Right hindlimb (tissue), 1 donor: ENCODE measurements at places on chromosomes 12 and 14.
A peak's percentile ranks its signal among the peaks of the same experiment; 100 is the strongest.

DNA sequence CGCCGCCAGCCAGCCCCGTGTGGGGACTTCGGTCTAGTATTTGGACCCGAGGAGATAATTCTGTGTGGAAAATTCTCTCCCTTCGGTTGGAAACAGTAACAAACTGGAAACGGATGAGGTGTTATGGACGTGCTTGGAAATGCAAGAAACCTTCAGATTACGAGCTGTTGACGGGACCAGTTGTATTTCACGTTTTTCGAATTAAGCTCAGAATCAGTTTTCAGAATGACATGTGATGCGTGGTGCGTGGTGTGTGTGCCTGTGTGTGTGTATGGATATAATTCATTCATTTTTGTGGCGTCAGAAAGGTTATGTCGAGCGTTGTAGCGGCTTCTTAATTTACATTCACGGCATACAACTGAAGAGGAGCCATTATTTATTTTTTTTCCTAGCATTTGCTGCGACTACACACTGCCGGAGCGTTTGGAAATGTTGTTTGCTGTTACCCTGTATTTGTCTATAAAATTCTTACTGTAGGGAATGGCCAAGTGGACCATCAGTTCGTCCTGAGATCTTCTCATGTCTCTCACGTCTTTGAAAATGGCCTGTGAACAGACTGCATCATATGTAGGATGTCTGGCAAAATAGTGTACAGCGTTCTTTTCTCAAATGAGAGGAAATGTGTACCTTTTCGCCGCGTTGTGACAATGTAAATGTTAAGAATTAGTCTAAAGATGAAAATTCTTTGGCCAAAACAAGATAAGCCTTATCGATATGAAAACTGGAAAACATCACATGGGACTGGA, 1.3 kb downstream of the TRAF3 start:
- DNase-seq, result peak; percentile 32

DNA sequence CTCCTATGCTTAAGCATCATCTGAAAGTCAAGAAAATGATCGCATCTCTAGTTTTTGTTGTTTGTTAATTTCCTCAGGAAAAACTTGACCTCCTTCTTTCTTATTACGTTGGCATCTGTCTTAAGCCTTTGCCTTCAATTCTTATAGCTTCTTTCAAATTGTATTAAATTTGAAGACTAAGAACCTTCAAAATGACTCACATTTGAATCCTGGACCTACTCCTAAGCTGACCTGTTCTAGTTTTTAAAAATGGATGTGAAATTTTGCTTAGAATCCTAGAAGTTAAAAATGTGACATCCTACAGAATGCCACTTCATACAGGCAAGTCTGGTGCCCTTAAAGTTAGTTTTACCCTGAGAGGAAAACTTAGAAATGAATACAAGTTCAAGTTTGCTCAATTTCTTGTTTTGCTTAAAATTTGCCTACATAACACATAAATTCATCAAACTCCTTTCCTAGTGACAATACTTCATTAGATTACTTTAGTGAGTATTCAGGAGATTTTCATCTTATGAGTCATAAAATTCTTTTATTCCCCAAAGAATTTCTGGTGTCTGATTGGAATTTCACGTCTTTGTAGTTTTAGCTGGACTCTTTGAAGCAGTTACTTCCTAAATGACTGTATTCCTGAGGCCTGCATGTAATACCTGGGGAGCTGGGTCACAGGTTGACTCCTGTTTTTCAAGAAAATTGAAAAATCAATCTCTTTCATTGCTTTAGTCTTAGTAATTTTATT, 152.3 kb downstream of the MSRB3 start:
- no peak for DNase-seq

GRCh38 chr14:95024380-95024779, 132.9 kb downstream of the DICER1 start:
- no peak for DNase-seq

DNA sequence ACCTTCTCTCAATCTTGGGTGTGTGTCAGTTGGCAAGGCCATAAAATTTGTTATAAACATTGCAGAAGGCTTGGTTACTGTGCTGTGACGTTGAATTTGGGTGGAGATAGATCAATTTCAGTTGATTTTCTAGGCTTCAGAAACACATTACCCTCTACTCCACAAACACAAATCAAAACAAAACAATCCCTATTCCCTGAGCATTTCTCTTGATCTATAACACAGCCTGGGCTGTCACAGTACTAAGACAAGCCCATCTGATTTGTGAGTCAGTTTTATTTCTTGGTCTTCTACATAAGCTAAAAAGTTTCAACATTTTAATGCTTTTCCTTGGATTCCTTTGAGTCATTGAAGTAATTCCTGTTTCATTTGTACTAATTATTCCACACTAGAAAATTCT, 79.8 kb downstream of the PTPN11 start:
- no peak for DNase-seq

DNA sequence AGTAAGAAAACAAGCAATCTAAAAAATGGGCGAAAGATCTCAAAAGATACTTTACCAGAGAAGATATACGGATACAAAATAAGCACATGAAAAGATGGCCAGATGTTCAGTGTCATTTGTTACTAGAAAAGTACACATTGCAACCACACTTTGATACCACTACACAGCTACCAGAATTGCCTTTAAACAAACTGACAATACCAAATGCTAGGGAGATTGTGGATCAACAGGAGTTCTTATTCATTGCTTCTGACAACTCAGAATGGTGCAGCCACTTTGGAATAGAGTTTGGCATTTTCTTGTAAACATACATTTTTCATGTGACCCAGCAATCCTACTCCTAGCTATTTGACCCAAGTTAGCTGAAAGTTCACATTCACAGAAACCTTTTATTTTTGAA, 136.3 kb downstream of the FUT8 start:
- DNase-seq, result no peak

- DNase-seq, result no peak
These were observed 70.7 kb downstream of the SUSD6 start for GRCh38 chr14:69682136-69682535.

DNA sequence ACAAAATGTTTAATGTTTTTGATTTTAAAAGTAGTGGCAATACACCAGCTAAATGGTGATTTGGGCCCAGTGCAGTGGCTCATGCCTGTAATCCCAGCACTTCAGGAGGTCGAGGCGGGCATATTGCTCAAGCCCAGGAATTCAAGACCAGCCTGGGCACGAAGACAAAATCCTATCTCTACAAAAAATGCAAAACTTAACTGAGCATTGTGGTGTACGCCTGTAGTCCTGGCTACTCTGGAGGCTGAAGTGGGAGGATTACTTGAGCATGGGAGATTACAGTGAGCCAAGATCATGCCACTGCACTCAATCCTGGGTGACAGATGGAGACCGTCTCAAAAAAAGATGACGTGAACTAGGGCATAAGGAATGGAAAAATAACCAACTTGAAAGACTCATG, 4.7 kb downstream of the RPL36AL start:
- DNase-seq, result no peak

DNA sequence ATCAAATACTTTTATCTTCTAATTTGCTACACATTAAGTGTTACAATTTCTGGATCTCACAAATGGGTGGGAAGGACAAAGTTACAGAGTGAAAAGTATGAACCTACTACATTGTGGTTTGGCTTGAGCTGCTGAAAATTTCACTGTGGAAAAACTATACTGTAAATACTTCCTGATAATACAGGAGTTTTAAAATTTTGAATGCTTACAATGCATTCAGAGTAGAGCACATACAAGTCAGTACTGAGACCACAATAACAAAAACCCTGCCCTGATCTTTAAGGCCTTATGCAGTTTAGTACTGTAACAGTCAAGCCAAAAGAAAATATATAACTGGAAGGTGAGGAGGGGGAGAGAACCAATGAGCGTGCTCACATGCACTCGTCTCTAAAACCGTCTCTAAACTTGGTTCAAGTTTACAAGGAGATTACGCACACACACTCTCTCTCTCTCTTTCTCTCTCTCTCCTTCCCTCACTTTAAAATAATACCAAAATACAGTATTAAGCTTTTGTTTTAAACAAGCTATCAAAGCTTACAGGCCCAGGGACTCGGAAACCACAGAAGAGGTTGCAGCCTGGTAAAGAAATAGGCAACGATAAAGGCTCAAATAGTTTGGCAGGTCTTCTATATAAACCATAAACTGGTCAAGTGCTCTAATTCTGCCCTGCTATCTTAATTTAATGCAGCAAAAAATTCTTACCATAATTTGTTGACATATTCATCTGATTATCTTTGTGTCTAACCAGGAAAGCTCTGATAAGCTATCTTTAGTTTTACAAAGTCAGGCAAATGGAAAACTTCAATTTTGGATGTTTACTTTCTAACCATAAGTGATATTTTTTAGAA, 58.0 kb downstream of the ATF7 start:
- DNase-seq, result no peak

DNA sequence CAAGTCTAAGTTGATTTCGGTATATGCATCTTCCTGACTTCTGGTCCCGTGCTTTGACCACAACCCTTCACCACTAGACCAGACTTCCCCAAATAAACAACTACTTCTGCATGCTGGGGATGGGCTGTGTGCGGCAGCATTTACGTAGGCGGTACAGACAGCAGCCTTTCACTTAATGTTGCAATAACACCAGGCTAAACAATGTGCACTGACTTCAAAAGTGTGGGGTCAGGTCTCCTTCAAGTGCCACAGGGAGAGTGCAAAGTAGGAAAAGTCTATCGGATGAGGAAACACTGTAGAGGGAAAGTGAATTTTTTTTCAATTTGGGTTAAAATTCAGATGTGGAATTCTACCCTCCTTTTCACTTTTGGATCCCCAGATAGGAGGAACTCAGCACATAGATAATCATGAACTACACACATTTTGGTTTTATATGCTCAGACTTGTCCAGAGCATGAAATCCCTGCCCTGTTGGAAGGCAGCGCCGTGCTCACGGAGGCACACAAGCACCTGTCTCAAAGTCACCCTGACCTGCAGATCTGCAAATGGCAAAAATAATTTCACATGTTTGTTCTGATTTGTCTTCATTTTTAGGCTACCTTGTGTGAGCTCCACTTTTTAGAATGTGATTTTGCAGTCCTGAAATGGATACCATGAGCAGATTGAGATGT, 3.6 kb upstream of the FOS start:
- peak; percentile 49 for DNase-seq

DNA sequence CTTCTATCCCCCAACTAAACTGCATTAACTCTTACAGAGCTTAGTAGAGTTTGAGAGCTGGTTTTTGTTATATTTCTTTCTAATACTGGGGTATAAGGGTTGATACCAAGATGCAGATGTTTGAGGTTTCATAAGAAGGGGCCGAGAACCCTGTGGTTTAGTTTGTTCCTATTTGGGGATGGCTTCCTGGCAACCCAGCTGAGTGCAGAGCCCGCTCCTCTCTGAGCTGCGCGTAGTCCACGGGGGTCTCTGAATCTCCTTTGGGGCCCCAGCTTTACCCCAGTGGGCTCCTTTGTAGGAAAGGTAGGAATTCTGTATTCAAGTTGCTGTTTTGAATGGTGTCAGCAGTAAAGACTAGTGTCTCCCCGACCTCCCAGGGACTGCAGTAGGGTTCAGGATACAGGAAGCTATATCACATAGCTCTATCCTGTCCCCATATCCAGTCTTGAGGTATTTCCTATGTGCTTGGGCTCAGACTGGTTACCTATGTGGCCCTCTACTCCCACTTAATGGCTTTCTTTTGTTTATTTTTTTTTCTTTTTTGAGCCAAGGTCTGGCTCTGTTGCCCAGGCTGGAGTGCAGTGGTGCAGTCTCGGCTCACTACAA, 25.4 kb downstream of the PLXNC1 start:
- DNase-seq, result no peak

GRCh38 chr14:36207500-36207899, 31.0 kb upstream of the PTCSC3 start:
- no peak for DNase-seq

DNA sequence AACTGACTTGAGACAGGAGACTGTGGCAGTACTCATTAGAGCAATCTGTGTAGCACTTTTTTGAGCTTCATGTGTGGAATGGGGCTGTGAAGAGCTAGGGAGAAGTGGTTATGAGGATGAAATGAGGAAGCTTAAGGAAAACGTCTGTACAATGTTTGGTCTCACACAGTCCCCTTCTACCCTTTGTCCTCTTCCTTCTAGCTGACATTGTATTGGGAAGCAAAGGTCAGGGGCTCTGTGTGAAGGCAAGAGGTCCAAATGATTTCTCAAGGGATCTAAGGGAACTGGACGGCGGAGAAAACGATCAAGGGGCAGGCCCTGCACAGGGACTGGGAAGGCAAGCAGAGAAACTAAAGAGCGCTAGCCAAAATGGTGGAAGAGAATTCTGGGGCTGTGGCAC, 13.1 kb upstream of the CIPC start:
- no peak for DNase-seq

DNA sequence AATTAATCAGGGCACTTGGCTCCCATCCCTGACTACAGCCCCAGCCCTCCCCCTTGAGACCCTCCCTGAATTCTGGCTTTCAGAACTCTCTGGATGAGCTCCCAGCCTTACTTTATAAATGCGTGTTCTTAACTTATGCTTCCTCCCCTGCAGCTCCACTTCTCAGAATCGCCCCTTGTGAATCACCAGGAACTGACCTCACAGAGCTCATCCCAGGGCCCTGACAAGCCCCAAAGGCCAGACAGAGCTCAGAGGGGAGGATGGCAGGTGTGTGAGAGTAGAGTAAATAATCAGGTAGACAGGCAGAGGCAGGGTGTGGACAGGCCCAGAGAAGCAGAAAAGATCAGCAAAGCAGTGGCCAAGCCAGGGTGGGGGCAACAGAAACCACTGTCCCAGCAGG, 68.2 kb upstream of the FOXN3 start:
- DNase-seq, result no peak

DNA sequence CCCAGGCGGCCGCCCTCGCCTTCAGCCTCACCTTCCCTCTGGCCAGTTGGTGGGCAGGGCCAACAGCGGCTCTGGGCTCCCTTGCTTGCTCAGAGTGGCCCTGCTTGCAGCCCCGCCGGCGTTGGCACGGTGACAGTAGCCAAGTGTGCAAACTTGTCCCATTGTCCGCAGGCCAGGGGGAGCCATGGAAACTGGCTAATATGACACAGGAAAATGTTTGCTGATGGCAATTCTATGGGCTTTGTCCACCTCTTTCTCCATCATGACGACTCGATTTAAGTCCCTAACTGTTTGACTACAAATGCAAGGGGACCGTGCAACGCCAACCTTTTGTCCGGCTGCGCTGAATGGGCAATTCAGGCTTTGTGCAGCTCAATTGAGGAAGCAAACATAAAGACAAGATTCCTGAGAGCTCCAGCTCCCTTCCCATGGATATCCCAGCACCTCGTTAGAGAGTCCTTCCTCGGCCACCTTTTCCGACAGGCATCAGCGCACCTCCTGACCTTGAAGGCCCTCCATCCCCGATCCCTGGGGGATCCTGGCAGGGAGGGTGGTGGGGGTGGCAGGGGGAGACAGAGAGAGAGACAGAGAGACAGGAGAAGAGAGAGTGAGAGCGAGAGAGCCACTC, 785 bp upstream of the FAM181A start:
- no peak for DNase-seq

DNA sequence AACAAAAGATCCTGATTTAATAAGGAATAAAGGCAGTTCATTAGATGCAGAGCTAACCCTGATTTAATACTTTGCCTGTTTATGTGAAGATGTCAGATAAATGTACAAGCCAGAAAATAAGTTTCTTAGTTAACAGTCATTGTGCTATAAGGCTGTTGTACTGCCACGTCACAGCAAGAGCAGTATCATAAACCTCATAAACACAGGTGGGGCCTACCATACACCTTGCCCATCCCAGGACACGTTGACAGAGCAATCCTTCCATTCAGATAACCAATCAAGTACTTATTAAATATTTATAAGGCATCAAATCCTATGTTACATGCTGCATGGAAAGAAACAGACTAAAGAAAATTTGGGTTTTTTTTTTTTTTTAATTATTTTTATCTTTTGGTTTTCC, 36.5 kb downstream of the SINHCAF start:
- no peak for DNase-seq
